Ascending aorta (tissue), 2 donors: ENCODE measurements at places on chromosomes 11 and 22.

DNA sequence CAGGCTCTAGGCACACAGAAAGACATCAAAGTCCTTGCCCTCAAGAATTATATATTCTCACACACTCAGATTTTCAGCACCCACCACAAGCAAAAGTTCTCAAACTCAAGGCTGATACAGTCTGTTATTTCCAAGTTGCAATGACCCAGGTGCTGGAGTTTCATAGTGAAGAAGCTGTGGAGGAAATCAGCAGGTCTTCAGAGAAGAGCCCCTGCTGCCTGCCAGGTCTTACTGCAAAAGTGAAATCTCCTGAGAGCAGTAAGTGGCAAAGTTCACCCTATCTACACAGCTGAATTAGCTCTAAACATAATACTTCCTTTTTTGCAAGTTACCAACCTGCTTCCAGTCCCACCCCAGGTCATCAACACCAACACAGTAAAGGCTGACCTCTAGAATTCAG, 64.6 kb downstream of the RPL27A start:
- no peak for DNase-seq

- DNase-seq, result no peak
These were observed 47.1 kb downstream of the RRP8 start for GRCh38 chr11:6556139-6556949.

GRCh38 chr11:45871638-45872037, 13.8 kb upstream of the MAPK8IP1 start:
- DNase-seq, result no peak

GRCh38 chr11:34552270-34552669, 38.7 kb upstream of the ELF5 start:
- no peak for DNase-seq

- DNase-seq, result no peak
These were observed 7.3 kb downstream of the DEAF1 start for GRCh38 chr11:687751-688150.
